ENCODE measurements at places on chromosomes 6 and 20. TPM values are rescaled to one million over a fixed set of nuclear protein-coding genes. Genes with fewer than 3 reads are reported as not detected.

Gene C6orf132
- total RNA-seq, result 2.9 TPM

GRCh38 chr6:859936-860335 lies 167.0 kb upstream of the EXOC2 start:
- no peak overlapping the region for H3K4me3 ChIP-seq
- H3K27me3 ChIP-seq, result no peaks in the 10 kb centered on the region
- no peak for DNase-seq
- H3K4me1 ChIP-seq, result no peaks in the 10 kb centered on the region

Gene MRAP2
- total RNA-seq, result 5.1 TPM

Gene CASS4
- total RNA-seq, result under 0.01 TPM

- H3K36me3 ChIP-seq, result no peaks in the 10 kb centered on the region
- no peak overlapping the region for H3K4me3 ChIP-seq
- DNase-seq, result no peak
These were observed 106.5 kb upstream of the TIAM2 start for GRCh38 chr6:154888421-154889295.
